ENCODE measurements at places on chromosomes 5 and 9.

GRCh38 chr9:97628668-97629067 lies 4.5 kb downstream of the TSTD2 start:
- DNase-seq: no peak

DNA sequence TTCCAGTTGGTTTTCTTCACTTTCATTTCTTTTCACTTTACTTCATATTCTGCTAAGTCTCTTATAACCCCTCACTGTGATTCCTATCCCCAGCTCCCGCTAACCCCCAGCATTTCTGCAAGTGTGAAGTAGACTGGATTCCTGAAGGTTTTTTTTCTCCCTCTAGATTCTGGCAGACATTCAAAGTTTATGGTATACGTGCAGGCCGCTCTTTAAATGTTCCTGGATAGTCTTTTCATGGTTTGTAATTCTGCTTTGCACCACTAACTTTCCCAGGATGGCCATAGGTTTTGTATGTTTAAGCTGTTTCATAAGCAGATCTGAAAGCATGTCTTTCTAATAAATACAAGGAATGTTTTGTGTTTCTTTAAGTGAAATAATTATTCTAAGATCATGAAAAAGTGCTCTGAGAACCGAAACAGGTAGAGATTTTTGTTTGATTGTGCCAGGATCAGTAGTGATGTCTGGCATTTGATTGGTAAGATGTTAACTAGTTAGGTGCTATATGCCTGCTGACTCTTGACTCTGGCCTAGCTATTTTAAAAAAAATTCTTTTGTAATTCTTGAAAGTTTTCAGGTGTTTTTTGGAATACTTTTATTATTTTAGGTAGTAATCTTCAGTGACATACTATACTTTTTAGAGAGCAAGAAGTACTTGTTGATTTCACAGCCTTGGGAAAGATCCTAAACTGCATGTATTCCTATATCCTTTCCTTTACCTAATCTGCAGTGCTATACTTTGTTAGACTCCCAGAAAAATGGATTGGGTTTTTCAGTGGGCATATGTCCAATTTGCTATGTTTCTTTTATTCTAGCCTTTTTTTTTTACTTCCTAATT lies 29.7 kb downstream of the CNOT6 start:
- DNase-seq: no peak

DNA sequence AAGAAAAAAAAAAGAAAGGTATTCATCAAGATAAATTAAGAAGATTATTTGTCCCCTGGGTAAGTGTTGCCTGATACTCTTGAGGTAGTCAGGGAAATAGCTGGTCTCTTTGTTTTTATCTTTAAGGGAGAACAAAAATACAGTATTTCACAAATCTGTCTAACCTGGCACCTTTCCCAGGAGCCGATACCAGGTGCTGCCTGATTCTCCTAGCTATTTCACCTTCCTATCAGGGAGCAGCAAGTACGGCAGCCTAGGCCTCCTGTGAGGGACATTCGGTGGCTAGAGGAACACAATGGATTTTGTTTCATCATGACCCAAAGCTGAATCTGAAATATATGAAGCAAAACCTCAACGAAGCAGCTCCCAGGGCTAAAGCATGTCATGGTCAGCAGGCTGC lies 86.0 kb downstream of the TARS1 start:
- DNase-seq: no peak

DNA sequence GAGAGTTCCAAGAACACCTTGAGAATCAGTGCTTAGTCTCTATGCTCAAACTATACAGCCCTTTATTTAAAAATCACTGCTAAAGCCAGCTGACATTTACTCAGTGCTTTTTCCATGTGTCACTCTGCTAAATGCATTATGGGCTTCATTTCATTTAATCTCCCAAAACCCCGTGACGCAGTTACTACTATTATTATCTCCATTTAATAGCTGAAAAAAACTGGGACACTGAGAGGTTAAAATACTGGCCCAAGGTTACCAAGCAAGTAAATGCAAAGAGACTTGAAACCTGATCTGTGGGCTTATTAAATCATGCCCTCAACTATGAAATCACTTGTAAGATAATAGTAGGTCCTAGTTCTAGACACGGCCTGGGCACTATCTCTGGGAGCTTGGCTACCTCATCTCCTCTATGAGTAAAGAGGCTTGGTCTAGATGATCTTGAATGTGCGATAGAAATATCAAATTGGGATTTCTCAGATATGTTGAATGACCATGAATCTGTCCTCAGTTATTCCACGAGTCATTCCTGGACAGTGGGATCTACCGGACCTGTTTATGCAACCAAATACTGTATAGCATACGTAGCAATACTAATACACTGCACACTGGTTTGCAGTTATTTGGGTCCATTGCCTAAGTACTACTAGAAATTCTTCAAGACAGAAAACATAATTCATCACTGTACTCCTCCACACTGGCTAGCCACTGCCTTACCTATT lies 32.3 kb downstream of the MARCHF11 start:
- no peak for DNase-seq

DNA sequence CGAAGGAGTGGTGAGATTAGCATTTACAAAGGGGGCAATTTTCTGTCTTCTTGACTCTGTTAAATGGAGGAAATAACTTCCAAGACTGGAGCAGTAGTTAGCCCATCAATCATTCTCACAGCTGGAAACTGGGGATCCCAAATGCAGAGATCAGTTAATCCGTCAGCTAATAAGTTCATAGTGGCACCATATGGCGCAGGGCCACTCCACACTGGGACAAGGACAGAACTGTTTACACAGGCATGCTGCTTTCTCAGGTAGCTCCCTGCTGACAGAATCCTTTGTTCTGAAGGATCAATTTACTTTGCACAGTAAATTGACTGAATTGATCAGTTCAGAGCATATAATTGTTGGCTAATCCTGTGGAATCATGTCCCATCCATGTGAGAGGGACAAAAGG lies 395.7 kb downstream of the TMEM161B start:
- DNase-seq: no peak

- no peak for DNase-seq
Observed at GRCh38 chr5:129410488-129410887, 49.6 kb upstream of the ADAMTS19 start.

DNA sequence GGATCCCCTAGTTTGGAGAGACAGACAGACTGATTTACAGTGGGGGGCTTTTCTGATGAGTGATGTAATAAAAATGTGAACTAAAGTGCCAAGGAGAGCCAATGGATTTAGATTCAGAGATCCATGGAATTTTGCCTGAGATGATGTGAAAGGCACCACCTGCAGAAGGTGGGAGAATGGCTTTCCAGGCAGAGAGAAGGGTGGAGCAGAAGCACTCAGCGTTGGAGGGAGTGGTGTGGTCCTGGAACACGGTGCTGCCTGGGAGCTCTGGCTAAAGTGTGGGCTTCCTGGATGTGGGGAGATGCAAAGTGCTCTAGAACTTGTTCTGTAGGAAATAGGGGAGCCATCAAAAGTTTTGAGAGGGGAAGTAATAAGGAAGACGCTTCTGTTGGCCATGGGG lies 57.0 kb downstream of the IQGAP2 start:
- DNase-seq: no peak

GRCh38 chr5:178192244-178192643 lies 5.1 kb upstream of the GMCL2 start:
- DNase-seq: no peak
